ENCODE measurements at places on chromosomes 4 and X. TPM values are rescaled to one million over a fixed set of nuclear protein-coding genes. Genes with fewer than 3 reads are reported as not detected.

CDS1 gene
- 0.56 TPM for total RNA-seq

GATA1 gene
- not detected for total RNA-seq

WDR19 gene
- 9.3 TPM for total RNA-seq

NUP62CL gene
- not detected for total RNA-seq

FAM133A gene
- not detected for total RNA-seq

MMRN1 gene
- 0.24 TPM for total RNA-seq

TMEM47 gene
- total RNA-seq, result 28.3 TPM

IL9R gene
- total RNA-seq, result 0.16 TPM

VSIG1 gene
- 0.32 TPM for total RNA-seq

RAB9A gene
- 38.9 TPM for total RNA-seq

TRPC3 gene
- total RNA-seq, result 1.6 TPM

TEX13D gene
- total RNA-seq, result not detected

ZXDB gene
- total RNA-seq, result 6.2 TPM

LIMCH1 gene
- total RNA-seq, result 1.4 TPM

LRP2BP gene
- 1.6 TPM for total RNA-seq

ADAM29 gene
- not detected for total RNA-seq

TMPRSS11E gene
- not detected for total RNA-seq

TENM3 gene
- total RNA-seq, result 24.7 TPM

FAM47E gene
- not detected for total RNA-seq

MAGEA2 gene
- total RNA-seq, result not detected

SRPX2 gene
- 79.9 TPM for total RNA-seq

ZFP42 gene
- total RNA-seq, result 0.32 TPM

SSX2 gene
- total RNA-seq, result not detected

HSFX2 gene
- total RNA-seq, result 0.40 TPM

RPA4 gene
- total RNA-seq, result 0.72 TPM

GPRASP2 gene
- 13.4 TPM for total RNA-seq

FRMD7 gene
- total RNA-seq, result not detected

PDGFC gene
- total RNA-seq, result 22.8 TPM

IGFBP7 gene
- 215 TPM for total RNA-seq
